Brain (organoid and tissue), 16 donors: ENCODE measurements at places on chromosomes 4 and X. TPM values are rescaled to one million over a fixed set of nuclear protein-coding genes. Genes with fewer than 3 reads are reported as not detected.

DNA sequence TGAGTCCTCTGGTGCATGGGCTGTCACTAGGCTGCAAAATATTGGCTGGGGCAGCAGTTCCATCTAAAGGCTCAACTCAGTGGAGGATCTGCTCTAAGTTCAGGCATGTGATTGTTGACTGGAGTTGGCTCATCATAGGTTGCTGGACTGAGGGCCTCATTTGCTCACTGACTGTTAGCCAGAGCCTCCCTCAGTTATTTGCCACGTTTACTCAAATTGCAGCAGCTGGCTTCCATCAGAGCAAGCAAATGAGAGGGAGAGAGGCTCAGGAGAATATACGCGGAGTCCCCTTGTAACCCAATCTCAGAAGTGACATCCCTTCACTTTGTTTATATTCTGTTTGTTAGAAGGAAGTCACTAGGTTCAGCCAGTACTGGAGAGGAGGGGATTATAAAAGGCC lies 54.1 kb downstream of the BMP3 start:
- DNase-seq: no peak

DNA sequence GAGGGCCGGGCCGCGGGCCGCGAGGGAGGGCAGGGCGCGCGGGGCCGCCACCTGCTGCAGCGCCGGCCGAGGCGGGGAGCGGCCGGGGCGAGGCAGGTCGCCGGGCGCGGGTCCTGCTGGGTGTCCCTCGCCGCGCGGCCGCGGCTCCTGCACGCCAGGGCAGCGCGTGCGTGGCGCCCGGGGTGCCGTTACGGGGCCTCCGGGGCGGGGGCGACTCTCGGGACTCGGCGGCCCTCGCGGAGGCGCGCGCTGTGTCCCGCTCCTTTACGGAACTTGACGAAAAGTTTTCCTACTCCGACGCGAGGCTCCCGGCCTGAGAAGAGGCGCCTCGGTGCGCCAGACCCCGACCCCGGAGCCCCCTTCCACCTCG lies 329 bp downstream of the TBC1D14 start:
- DNase-seq: no peak

SLITRK2 gene
- polyA plus RNA-seq: 2.2 TPM

GPR143 gene
- 5.8 TPM for polyA plus RNA-seq

TMEM31 gene
- polyA plus RNA-seq: 1.2 TPM

ARX gene
- 1.6 TPM for polyA plus RNA-seq

DNA sequence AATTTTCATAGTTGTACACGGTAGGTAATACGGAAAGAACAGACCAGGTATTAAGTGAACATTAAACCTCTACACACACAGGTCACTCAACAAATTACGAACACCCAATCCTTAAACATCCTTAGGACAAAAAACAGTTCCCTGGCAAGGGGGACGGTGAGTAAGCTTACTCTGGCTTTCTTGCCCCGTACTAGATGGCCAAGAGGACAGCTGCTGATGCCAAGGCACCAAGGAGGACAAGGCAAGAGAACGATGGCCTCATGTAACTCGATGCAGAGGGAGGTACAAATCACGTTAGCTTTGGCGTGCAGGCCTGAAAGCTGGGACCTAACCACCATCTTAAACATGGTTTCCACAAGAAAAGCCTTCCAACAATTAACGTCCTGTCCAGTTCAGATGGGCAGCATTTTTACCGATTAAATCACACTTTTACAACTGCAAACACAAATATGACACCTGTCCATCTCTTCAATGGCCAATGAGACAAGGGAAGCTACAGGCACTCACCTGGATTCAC lies 23.7 kb downstream of the FAT1 start:
- no peak for DNase-seq

RELL1 gene
- 1.4 TPM for polyA plus RNA-seq

ARHGEF6 gene
- 6.8 TPM for polyA plus RNA-seq

- DNase-seq: no peak
Observed at GRCh38 chrX:40267334-40268187, 169.8 kb upstream of the BCOR start.
